ENCODE measurements at places on chromosomes 1 and 21.

- DNase-seq, result no peak
These were observed 13.8 kb downstream of the ALG14 start for GRCh38 chr1:95058974-95059373.

GRCh38 chr21:14942801-14943490 is 121.9 kb downstream of the NRIP1 start:
- no peak for DNase-seq

DNA sequence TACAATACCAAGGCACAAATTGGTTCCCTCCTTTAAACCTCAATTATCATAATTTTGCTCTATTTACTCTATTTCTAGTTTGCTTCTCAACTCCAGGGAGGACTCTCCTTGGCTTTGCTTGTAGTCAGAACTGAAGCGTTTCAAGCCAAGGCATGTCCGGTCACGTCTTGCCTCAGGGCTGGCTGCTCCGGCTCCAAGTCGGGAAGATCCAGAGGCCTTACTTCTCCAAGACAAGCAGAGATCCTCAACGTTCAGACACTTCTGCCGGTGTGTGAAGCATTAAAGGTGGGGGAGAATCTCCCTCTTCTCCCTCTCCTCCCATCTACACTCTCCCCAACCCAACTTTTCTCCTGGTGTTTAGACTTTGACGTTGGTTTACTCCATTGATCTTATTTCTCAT is 7.2 kb upstream of the HHAT start:
- no peak for DNase-seq

- no peak for DNase-seq
These were observed 100.7 kb downstream of the IER5 start for GRCh38 chr1:181189245-181189644.

DNA sequence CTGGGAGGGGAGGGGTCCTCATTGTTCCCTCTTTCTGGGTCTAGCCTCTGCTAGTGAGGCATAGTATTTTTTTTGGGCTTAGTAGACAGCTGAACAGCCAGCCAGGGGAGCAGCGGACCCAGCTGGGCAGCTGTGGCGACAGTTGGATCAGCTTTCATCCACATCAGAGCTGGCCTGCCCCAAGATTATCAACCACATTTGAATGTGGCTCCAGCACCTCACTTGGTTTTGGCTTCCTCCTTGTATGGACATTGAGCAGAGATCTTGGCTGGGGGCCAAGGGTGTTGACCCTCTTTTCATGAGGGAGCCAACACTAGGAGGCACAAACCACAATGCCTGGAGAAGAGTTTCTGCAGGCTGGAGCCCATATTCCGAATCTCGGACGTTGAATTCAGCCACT is 25.0 kb downstream of the WNT4 start:
- DNase-seq, result no peak

DNA sequence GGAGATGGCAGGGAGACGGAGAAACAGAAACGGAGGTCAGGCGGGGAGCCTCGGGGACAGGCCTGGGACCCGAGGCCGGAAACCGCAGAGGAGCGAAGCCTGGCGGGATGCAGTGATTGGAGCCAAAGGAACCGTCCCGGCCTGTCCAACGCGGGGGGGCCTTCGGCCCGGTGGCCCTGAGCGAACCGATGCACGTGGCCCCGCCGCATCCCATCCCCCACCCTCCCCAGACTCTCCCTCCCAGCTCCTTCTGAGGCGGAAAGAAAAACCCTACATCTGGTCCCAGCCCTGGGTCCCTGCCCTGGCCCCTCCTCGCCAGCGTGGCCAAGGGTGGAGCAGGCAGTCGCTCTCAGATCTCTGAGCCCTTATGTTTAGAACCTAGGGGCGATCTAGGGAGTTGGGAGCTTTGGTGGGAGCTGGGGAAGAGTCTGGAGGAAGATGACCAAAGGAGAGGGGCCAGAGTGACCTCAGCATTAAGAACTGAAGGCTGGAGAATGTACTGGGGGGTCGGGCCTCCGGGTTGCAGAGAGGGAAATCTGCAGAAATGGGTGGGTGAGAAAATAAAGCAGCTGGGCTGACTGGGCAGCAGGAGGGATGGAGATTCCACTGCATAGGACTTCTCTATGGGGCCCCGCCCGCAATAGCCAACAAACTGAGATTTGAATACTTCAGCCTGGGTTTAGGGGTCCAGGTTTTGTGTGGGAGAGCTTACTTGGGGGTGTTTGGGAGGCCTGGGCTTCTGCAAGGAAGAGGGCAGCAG is 1.5 kb upstream of the CRABP2 start:
- DNase-seq, result no peak

DNA sequence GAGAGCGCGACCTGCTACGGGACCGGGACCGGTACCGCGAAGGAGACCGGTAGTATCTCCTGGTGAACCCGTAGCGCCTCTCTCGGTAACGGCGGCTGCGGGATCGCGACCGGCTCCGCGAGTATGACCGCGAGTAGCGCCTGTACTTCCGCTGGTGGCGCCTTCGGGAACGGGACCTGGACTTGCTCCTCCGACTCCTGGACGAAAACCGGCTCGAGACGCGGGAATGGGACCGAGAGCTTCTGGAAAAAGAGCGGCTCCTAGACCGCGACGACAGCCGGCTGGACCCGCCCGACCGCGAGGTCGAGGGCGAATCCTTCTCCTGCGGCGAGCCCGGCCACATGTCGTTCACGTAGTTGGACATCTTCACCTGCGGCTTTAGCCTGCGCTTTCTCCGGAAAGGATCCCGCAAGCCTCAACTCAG is 642 bp downstream of the RSRP1 start:
- DNase-seq, result no peak

GRCh38 chr1:231508497-231508896 is 20.0 kb upstream of the TSNAX start:
- DNase-seq, result no peak

GRCh38 chr1:226738421-226738994 is 574 bp downstream of the ITPKB start:
- DNase-seq, result no peak

GRCh38 chr1:246232126-246232525 is 275.0 kb downstream of the SMYD3 start:
- DNase-seq, result no peak

GRCh38 chr1:16371725-16372124 is 4.7 kb downstream of the SZRD1 start:
- DNase-seq, result no peak

- no peak for DNase-seq
These were observed 1.9 kb downstream of the IGSF8 start for GRCh38 chr1:160096274-160097116.

DNA sequence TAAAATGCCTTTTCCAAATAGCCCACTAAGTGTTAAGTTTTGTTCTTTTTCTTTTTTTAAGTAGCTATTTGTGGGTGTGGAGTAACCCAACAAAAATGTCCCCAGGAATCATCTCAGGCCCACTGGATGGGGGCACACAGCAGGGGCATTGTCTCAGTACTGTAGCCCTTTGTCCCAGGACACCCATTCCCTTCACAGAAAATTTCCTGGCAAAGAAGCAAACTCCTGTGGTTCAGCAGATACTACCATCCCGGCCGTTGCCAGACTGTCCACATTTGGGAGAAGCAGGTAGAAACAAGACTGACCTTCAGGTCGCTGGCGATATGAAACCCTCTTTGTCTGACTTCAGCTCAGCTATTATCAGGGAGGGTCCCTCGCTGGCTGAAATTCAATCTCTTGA is 23.7 kb upstream of the SRRM1 start:
- no peak for DNase-seq

- peak; percentile 52 for DNase-seq
These were observed at the start of gene MAP3K6 for GRCh38 chr1:27366411-27367159. Gene MAP3K6 (minus strand): TSS chr1:27366961. CDS start chr1:27366597, 364 bp downstream.

DNA sequence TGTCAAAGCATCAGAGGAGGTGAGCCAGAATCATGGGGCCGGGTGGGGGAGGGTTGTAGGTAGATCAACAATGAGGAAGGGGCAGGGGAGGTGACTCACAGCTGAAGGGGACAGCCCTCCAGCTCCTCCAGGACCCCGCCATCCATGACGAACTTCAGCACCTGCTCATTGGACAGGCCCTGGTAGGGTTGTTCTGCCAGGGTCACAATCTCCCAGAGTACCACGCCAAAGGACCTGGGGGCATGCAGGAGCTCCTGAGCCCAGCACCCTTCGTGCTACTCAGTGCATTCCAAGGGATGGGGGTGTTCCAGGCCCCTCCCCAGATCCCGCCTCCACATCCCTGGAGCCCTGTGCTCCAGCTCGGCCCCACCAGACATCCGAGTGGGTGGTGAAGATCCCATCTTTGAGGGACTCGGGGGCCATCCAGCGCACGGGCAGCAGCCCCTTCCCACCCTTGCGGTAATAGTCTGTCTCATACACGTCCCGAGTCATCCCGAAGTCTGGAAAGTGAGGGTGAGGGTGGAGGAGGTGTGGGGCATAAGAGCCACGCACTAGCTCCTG is 17.5 kb downstream of the INSRR start:
- no peak for DNase-seq

DNA sequence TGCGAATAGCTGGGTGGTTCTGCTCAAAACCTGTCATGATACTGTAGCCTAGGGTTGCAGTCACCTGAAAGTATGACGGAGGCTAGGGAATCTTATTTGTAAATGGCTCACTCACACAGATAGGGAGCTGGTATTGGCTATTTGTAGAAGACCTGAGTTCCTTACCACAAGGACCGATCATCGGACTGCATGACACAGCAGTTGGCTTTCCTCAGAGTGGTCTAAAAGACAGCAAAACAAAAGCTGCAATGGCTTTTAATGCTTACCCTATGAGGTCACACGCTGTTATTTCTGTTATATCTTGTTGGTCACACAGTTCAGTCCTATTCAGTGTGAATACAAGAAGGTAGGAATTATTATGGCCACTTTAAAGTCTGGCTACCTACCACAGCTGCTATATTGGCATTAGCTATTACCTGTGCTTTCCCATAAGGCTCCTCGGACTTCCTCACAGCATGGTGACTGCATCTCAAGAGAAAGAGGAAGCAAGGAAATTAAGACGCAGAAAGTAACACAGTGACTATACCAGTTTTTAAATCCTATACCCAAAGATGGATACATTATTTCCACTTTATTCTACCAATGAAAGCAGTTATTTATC is 68.4 kb upstream of the LRRC7 start:
- no peak for DNase-seq

GRCh38 chr1:196278816-196279215 is 329.4 kb downstream of the KCNT2 start:
- no peak for DNase-seq

DNA sequence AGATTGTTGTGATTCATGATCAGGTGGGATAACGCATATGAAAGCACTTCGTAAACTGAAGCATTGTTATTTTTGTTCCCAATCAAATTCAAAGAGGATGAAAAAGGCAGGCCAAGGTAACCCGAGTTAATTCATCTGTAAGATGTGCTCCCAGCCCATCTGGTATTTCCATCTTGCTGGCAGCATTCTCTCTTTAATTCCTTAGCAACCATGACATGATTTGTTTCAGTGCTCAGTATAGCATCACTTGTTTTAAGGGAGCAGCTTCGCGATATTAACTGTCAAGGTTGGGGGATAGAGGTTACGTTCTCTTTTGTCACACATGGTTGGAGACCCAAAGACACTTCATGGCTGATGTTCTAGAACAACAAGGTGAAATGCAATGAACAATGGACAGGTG is 6.4 kb downstream of the TSPAN2 start:
- DNase-seq, result no peak

DNA sequence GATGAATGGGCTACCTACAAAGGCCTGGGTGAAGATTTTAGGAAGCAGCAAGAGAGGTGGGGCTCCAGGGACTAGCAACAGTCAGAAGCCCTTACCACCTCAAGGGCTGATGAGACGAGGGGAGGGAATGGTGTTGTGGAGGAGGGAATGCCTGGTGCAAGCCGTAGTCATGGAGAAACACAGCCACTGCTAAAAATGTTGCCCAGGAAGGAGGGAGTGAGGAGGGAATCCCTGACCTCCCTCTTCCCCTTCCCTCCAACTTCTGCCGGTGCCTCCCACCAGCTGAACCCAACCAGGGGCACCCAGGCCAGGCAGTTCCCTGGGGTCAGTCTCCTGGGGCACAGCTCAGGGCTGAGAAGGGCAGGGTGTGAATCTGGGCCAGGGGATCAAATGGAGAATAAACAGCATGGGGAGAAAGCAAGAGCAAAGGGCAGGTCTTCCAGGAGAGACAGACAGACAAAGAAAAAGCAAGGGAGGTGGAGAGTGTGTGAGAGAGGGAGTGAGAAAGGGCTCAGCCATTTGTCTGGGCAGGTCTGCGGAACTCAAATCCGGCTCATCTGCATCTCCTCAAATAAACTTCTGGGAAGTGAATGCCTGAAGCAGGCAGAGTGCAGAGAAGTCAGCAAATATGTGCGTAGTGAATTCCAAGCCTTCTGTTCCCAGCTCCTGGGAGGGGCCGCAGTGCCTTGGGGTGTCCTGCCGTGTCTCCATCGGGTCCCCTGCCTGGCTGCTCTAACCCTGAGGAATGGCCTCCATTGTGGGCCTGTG is 27.1 kb upstream of the POU3F1 start:
- no peak for DNase-seq

GRCh38 chr1:63618011-63618410 is 24.8 kb downstream of the PGM1 start:
- no peak for DNase-seq

GRCh38 chr1:209901211-209901610 is 36.8 kb upstream of the SYT14 start:
- no peak for DNase-seq

- DNase-seq, result no peak
These were observed 203.7 kb upstream of the C1orf87 start for GRCh38 chr1:60277269-60277668.

- DNase-seq, result no peak
These were observed 55.3 kb upstream of the SAMD13 start for GRCh38 chr1:84246213-84246612.

DNA sequence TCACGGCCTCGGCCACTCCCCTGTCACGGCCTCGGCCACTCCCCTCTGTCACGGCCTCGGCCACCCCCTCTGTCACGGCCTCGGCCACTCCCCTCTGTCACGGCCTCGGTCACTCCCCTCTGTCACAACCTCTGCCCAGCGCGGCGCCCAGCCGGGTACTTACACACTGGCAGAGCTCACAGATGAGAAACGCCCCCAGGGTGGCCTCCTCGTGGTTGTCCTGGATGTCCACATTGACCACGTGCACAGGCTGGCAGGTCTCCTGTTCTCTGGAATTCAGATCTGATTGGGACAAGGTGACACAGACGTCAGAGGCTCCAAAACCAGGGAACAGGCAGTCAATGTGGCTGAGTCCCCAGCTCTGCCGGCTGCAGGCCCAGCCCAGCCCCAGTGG is 3.3 kb upstream of the TMEM240 start:
- no peak for DNase-seq

- no peak for DNase-seq
These were observed 22.0 kb upstream of the WDR26 start for GRCh38 chr1:224456637-224456953.

DNA sequence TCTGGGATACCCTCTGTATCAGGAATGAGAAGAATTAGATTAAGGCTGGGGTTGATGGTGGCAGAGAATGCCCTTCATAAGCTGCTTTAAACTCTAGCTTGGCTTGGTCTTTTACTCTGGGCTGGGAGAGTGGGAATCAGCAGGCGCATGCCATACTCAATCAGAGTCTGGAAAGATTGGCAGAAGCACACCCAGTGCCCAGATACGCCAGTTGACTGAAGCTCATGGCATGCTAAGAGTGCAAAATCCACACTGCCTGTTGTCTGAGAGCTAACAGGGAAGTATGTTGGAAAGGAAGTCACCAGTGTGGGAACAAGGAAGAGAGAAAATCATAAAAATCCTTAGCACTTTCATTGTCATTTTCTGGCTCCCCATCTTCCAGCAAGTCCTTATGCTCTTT is 53.0 kb downstream of the HMCN1 start:
- no peak for DNase-seq

GRCh38 chr1:50175719-50176639 is 67.3 kb downstream of the ELAVL4 start:
- DNase-seq, result no peak

All from GOT3 (cell line).